ENCODE measurements at places on chromosomes 4 and X. TPM values are rescaled to one million over a fixed set of nuclear protein-coding genes. Genes with fewer than 3 reads are reported as not detected.

PDE5A gene
- total RNA-seq = 1.8 TPM

KLHL13 gene
- not detected for total RNA-seq

TLR8 gene
- total RNA-seq = 0.26 TPM

GABRB1 gene
- total RNA-seq = not detected

SOD3 gene
- total RNA-seq = not detected

CYBB gene
- 8.1 TPM for total RNA-seq

DNA sequence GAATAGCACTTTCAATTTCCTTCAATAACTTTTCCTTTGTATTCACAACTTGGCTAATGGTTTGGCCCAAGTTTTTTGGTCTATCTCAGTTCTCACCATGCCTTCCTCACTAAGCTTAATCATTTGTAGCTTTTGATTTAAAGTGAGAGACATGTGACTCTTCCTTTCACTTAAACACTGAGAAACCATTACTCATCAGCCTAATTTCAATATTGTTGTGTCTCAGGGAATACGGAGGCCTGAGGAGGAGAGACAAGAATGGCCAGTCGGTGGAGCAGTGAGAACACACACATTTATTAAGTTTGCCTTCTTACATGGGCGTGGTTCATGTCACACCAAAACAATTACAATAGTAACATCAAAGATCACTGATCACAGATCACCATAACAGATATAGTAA is 56.7 kb downstream of the TSPAN5 start:
- H3K4me1 ChIP-seq = peaks cover 52% of the 10 kb centered on the region
- no peak overlapping the region for H3K4me3 ChIP-seq
- no peaks in the 10 kb centered on the region for H3K27me3 ChIP-seq
- no peak overlapping the region for H3K27ac ChIP-seq

GRCh38 chr4:123477711-123478209 is 81.2 kb downstream of the SPRY1 start:
- H3K27ac ChIP-seq = no peak overlapping the region
- no peak overlapping the region for H3K4me3 ChIP-seq
- peak; percentile 19 for DNase-seq
- H3K27me3 ChIP-seq = no peaks in the 10 kb centered on the region

GRCh38 chr4:101224358-101225218 is 122.7 kb downstream of the PPP3CA start:
- H3K27ac ChIP-seq = no peak overlapping the region
- H3K4me1 ChIP-seq = peaks cover 7% of the 10 kb centered on the region
- no peak for DNase-seq
- H3K27me3 ChIP-seq = no peaks in the 10 kb centered on the region
- no peak overlapping the region for H3K4me3 ChIP-seq

GRCh38 chr4:127730142-127730913 is at the start of gene SLC25A31:
SLC25A31 (plus strand) TSS chr4:127730400; CDS start chr4:127730546, 146 bp downstream.
- H3K4me3 ChIP-seq = no peak within 1 kb of the TSS
- H3K36me3 ChIP-seq = no peaks in the 10 kb centered on the region
- no peaks in the 10 kb centered on the region for H3K4me1 ChIP-seq
- no peak for DNase-seq

- no peak overlapping the region for H3K27ac ChIP-seq
- H3K4me1 ChIP-seq = no peaks in the 10 kb centered on the region
- DNase-seq = no peak
- H3K27me3 ChIP-seq = no peaks in the 10 kb centered on the region
Measured at GRCh38 chr4:123747016-123747415, 350.4 kb downstream of the SPRY1 start.

- no peaks in the 10 kb centered on the region for H3K36me3 ChIP-seq
- H3K27ac ChIP-seq = no peak overlapping the region
- H3K4me3 ChIP-seq = no peak overlapping the region
- H3K4me1 ChIP-seq = no peaks in the 10 kb centered on the region
- no peaks in the 10 kb centered on the region for H3K27me3 ChIP-seq
Measured at GRCh38 chr4:67571975-67572374, 13.4 kb downstream of the STAP1 start.

DNA sequence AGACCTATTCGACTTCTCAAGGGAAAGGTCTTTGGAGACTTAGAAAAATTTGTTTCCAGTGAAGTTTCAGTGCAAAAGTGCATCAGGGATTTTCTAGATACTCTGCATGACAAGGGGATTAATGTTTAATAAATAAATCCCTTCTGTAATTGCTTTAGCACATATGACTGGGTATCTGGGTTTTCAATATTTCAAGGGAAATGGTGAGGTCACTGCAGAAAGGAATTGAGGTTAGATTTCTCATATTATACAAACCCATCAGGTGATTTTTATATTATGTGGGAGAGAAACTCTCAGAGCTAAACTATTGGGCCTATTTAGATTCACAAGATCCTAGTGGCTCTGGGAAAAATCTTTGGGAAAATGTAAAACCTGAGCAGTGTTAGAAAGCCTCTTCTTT is 48.3 kb upstream of the SLC4A4 start:
- DNase-seq = no peak
- H3K4me3 ChIP-seq = no peak overlapping the region
- H3K27me3 ChIP-seq = no peaks in the 10 kb centered on the region
- no peaks in the 10 kb centered on the region for H3K4me1 ChIP-seq
- H3K36me3 ChIP-seq = no peaks in the 10 kb centered on the region
- no peak overlapping the region for H3K27ac ChIP-seq

- H3K27me3 ChIP-seq = no peaks in the 10 kb centered on the region
- no peak for DNase-seq
- no peak overlapping the region for H3K27ac ChIP-seq
- no peaks in the 10 kb centered on the region for H3K36me3 ChIP-seq
- H3K4me3 ChIP-seq = no peak overlapping the region
- H3K4me1 ChIP-seq = no peaks in the 10 kb centered on the region
Measured at GRCh38 chrX:139877710-139878414, 55.0 kb downstream of the ATP11C start.

- H3K36me3 ChIP-seq = peaks cover 13% of the 10 kb centered on the region
- no peak overlapping the region for H3K4me3 ChIP-seq
- no peak overlapping the region for H3K27ac ChIP-seq
- DNase-seq = no peak
- H3K27me3 ChIP-seq = no peaks in the 10 kb centered on the region
- peaks cover 13% of the 10 kb centered on the region for H3K4me1 ChIP-seq
Measured at GRCh38 chr4:121688261-121688660, 8.5 kb downstream of the ANXA5 start.

DNA sequence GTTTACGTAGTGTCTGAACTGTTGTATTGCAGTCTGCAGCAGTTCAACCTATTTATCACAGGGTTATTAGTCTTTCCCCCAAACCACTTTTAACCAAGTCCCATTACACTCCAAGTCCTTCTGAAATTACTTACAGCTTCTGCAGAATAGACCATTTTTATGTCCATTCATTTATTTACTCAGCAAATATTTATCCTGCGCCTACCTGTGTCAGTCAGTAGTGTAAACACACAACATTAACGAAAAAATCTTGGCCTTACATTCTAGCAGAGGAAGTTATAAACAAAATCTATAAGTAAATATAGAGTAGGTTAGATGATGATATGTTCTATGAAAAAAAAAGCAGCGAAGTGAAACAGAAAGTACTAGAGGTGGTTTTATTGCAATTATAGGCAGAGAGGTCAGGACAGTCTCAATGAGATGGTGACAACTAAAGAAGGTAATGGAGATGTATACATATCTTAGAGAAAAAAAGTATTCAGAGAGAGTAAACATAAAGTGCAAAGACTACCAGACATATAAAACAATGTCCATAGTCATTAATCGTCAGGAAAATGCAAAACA is 534.7 kb downstream of the KCNIP4 start:
- H3K36me3 ChIP-seq = no peaks in the 10 kb centered on the region
- H3K27ac ChIP-seq = no peak overlapping the region
- H3K27me3 ChIP-seq = no peaks in the 10 kb centered on the region
- no peak for DNase-seq
- no peaks in the 10 kb centered on the region for H3K4me1 ChIP-seq

DNA sequence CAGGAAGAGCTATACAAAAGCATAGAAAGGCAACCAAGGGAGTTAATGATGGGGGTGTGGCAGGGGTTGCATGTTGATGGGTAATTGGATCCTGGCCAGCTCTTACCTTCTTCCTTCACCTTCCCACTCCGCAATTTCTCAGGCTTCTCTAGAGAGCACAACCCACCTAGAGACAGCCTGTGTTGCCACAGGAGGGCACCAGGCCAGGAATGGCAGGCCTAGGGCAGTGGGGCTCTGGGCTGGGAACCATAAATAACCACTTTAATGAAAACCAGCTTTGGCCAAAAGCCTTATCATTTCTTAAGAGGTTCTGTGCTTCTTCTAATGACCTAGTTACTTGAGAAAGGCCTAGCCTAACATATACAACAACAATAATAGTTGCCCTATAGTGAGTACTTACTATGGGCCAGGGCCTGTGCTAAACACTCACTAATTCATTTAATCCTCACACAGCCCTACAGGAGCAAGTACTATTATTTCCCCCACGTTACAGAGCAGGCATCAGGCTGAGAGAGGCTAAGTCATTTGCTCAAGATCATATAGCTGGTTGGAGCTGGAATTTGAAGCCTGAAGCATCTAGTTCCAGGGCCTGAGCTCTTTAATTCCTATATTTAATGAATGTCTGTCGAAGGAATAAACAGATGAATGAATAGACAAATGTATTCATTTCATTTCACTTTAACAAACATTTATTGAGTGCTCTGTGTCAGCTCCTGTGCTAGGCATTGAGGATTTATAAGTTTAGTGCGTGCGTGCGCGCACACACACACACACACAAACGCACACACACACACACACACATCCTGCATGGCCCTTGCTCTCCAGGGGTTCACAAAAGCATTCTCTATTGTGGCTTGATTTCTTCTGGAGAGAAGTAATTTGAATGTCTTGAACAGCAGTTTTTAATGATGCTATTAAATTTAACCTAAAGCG is 66.8 kb downstream of the RTL9 start:
- H3K36me3 ChIP-seq = no peaks in the 10 kb centered on the region
- H3K4me3 ChIP-seq = no peak overlapping the region
- H3K27me3 ChIP-seq = no peaks in the 10 kb centered on the region
- H3K27ac ChIP-seq = no peak overlapping the region

GRCh38 chr4:2449051-2449450 is 19.9 kb upstream of the RNF4 start:
- H3K4me1 ChIP-seq = no peaks in the 10 kb centered on the region
- no peaks in the 10 kb centered on the region for H3K36me3 ChIP-seq
- H3K4me3 ChIP-seq = no peak overlapping the region
- no peak overlapping the region for H3K27ac ChIP-seq
- no peak for DNase-seq
- H3K27me3 ChIP-seq = no peaks in the 10 kb centered on the region

Measured in CD4-positive, alpha-beta memory T cell (primary cell).